ENCODE measurements at places on chromosomes 2 and 18.

DNA sequence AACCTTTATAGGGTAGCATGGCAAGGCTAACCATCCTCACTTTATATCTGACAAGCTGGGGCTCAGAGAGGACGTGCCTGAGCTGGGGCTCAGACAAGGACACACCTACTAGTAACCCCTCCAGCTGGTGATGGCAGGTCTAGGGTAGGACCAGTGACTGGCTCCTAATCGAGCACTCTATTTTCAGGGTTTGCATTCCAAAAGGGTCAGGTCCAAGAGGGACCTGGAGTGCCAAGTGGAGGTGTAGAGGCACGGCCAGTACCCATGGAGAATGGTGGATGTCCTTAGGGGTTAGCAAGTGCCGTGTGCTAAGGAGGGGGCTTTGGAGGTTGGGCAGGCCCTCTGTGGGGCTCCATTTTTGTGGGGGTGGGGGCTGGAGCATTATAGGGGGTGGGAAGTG, 1.2 kb upstream of the DES start:
- peaks cover 40% of the 10 kb centered on the region for H3K27me3 ChIP-seq
- DNase-seq, result no peak
- no peak overlapping the region for H3K4me3 ChIP-seq

DNA sequence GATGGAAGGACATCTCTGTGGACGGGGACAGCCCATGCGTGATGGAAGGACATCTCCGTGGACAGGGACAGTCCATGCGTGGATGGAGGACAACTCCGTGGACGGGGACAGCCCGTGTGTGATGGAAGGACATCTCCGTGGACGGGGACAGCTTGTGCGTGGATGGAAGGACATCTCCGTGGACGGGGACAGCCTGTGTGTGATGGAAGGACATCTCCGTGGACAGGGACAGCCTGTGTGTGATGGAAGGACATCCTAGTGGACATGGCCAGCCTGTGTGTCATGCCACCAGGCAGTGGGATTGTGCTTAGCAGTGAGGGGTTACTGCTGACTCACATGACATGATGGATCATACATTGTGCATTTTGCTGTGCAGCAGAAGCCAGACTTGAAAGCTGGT, 30.0 kb upstream of the NFATC1 start:
- H3K27me3 ChIP-seq, result no peaks in the 10 kb centered on the region
- DNase-seq, result no peak
- no peak overlapping the region for H3K4me3 ChIP-seq
- H3K27ac ChIP-seq, result no peak overlapping the region

- no peaks in the 10 kb centered on the region for H3K36me3 ChIP-seq
- peaks cover 14% of the 10 kb centered on the region for H3K27me3 ChIP-seq
Observed at GRCh38 chr2:69177785-69178636, 165.0 kb downstream of the ANTXR1 start.

DNA sequence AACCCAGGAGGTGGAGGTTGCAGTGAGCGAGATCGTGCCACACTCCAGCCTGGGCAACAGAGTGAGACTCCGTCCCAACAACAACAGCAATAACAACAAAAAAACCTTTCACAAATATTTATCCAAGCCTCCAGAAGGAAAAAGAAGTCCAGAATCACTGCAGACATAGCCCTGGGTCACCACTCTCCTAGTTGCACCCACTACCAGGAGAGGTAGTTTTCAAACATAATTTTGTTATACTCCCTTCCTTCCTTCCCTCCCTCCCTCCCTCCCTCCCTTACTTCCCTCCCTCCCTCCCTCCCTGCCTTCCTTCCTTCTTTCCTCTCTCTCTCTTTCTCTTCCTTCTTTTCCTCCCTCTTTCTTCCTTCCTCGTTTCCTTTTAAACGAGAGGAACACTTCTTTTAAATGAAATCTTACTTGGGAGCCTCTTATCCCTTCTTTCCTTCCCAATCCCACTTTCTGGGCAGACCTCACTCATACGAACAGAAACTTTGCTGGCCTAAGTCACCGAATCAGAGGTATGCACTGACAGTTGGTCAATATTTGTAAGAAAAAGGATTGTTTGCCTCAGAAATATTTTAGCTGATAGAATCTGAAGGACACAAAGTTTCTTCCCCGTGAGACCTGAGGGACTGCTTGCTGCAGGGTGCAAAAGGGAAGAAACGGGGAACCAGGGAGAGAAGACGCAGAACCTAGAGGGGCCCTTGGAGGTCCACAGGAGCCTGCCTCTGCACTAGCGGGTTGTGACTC, 88.1 kb upstream of the AGAP1 start:
- no peaks in the 10 kb centered on the region for H3K36me3 ChIP-seq
- no peak overlapping the region for H3K4me3 ChIP-seq
- H3K27me3 ChIP-seq, result no peaks in the 10 kb centered on the region
- no peaks in the 10 kb centered on the region for H3K4me1 ChIP-seq
- DNase-seq, result no peak
